ENCODE measurements at places on chromosomes 6 and 20. TPM values are rescaled to one million over a fixed set of nuclear protein-coding genes. Genes with fewer than 3 reads are reported as not detected.

PRR18 gene
- not detected for total RNA-seq

- no peak for DNase-seq
These were observed 375.9 kb upstream of the PTCHD4 start for GRCh38 chr6:48486876-48487275.

GRCh38 chr6:100719883-100720682 lies 161.0 kb downstream of the ASCC3 start:
- peak; percentile 10 for DNase-seq

ZNF165 gene
- 0.23 TPM for total RNA-seq

ZSCAN23 gene
- total RNA-seq = 2.0 TPM
